ENCODE measurements at places on chromosomes 5 and 9. TPM values are rescaled to one million over a fixed set of nuclear protein-coding genes. Genes with fewer than 3 reads are reported as not detected.

The IL4 gene
- total RNA-seq, result not detected

The GPR151 gene
- not detected for total RNA-seq

The VPS13A gene
- 50.2 TPM for total RNA-seq

The C1QTNF3 gene
- 2.8 TPM for total RNA-seq

The SUSD3 gene
- total RNA-seq, result 1.1 TPM

The PCDHGA10 gene
- 11.0 TPM for total RNA-seq

The FRMD3 gene
- 123 TPM for total RNA-seq

The SEMA6A gene
- total RNA-seq, result 4.5 TPM

The RAD1 gene
- total RNA-seq, result 23.4 TPM

The TIMD4 gene
- total RNA-seq, result not detected

The S1PR3 gene
- 9.9 TPM for total RNA-seq

The HMCN2 gene
- total RNA-seq, result 5.3 TPM

The IL5 gene
- not detected for total RNA-seq

The FGFR4 gene
- 0.40 TPM for total RNA-seq

The GPR150 gene
- total RNA-seq, result not detected

The NKD2 gene
- 3.6 TPM for total RNA-seq

The OLFML2A gene
- 46.4 TPM for total RNA-seq

The PCDHA4 gene
- 0.05 TPM for total RNA-seq

The REEP5 gene
- 119 TPM for total RNA-seq

The CDKN2B-AS1 gene
- not detected for total RNA-seq

The SAP30L gene
- total RNA-seq, result 32.3 TPM

The HTR1A gene
- total RNA-seq, result not detected

The PTGS1 gene
- total RNA-seq, result 2.9 TPM

The SCGB3A2 gene
- not detected for total RNA-seq

The IFNA21 gene
- not detected for total RNA-seq

The ZNF367 gene
- total RNA-seq, result 2.1 TPM

The SLC9A3 gene
- total RNA-seq, result 1.0 TPM

The ANXA2R gene
- total RNA-seq, result 1.2 TPM

The HAVCR2 gene
- total RNA-seq, result 1.7 TPM

The HDHD3 gene
- total RNA-seq, result 14.3 TPM

The NUP214 gene
- 22.9 TPM for total RNA-seq

The TMC1 gene
- total RNA-seq, result 0.27 TPM

The CATSPER3 gene
- 0.54 TPM for total RNA-seq

The GFI1B gene
- total RNA-seq, result not detected

The NUTM2F gene
- not detected for total RNA-seq

The ZNF300 gene
- total RNA-seq, result 1.5 TPM

The LCN9 gene
- total RNA-seq, result not detected

The TRIM7 gene
- total RNA-seq, result 6.4 TPM

The MATR3 gene
- 170 TPM for total RNA-seq

The MRRF gene
- total RNA-seq, result 35.9 TPM

The PCDHB8 gene
- total RNA-seq, result 2.3 TPM

The GCNT4 gene
- total RNA-seq, result 0.62 TPM

The ERCC8 gene
- total RNA-seq, result 4.6 TPM

The MZB1 gene
- 0.51 TPM for total RNA-seq

The OLFM1 gene
- total RNA-seq, result 8.6 TPM

The RORB gene
- total RNA-seq, result 0.73 TPM

The LHX3 gene
- total RNA-seq, result not detected

The PCDHGA2 gene
- 17.3 TPM for total RNA-seq

The NANS gene
- 26.3 TPM for total RNA-seq

The SLC25A2 gene
- not detected for total RNA-seq

The CCDC192 gene
- total RNA-seq, result not detected

The DEPDC1B gene
- not detected for total RNA-seq

The TAF11L5 gene
- total RNA-seq, result not detected

The SQSTM1 gene
- total RNA-seq, result 372 TPM

The ADAMTS19 gene
- 0.40 TPM for total RNA-seq

The KCNV2 gene
- not detected for total RNA-seq

The TLX3 gene
- not detected for total RNA-seq
